Activated CD8-positive, alpha-beta memory T cell treated with anti-CD3 and anti-CD28 coated beads for 1 hour (primary cell): ENCODE measurements at places on chromosomes 5 and 9.

DNA sequence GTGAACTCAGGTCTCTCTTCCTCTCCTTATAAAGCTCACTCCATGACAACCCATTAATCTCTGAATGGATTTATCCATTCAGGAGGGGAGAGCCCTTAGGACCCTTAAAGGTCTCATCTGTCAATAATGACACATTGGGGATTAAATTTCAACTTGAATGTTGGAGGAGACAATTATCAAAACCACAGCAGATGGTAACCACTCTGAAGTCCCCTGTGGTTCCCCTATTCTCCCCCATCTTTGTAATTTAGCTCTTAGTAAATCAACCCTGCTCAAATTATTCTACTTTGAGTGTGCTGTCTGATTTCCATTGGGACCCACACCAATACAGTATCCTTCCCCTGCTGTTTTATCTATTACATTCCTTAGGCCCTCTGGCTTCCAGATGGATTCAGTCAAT, 72.0 kb upstream of the RAI14 start:
- no peak for DNase-seq

- no peak for DNase-seq
These were observed 630.1 kb downstream of the CDH12 start for GRCh38 chr5:22223079-22223478.

- no peak for DNase-seq
These were observed 25.9 kb upstream of the AP3B1 start for GRCh38 chr5:78320401-78320800.

- no peak for DNase-seq
These were observed 91.8 kb upstream of the DMRT1 start for GRCh38 chr9:749716-750115.

DNA sequence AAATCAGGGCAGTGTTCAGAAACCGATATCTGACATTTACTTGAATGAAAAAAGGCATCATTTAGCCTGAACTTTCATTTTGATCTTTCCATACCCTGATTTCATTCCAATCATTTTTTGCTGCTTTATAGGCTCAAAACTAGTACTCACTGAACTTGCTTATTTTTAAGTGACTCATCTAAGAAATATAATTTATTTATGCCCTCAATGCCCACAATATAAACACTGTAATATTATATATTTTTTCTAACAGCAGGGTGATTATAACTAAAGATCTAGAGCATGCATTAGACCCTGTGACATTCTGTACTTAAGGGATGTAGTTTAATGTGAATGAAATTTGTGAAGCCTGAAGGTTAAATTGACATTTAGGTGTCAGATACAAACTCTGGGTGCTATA, 446.1 kb upstream of the CDH10 start:
- DNase-seq = no peak

- peak; percentile 7 for DNase-seq
These were observed 69.3 kb upstream of the NIPAL4 start for GRCh38 chr5:157390551-157391297.

GRCh38 chr5:159682623-159683022, 233.7 kb upstream of the ADRA1B start:
- DNase-seq = no peak

DNA sequence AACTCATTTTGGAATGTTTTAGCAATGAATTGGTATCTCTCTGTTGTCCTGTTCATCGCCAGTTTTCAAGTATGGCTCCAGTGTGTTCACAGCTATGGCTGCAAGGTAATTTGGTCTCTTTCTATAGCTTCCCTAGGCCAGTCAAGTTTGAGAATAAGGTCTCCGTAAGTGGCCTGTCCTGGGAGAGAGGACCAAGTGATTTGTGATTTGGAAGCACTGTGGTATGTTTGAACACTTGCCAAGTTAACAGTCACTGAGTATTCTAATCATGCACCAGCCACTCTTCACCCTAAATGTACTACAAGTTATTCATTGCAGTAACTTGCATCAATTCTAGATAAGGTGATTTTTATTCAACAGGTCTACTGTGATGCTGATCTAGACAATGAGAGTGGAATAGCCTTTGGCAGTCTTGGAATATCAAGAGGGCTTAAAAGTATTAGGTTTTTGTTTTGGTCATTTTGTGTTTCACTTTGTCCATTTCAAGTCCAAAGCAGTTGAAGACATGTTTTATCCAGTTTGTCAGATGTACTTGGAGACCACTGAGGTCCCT, 41.1 kb downstream of the G3BP1 start:
- no peak for DNase-seq

DNA sequence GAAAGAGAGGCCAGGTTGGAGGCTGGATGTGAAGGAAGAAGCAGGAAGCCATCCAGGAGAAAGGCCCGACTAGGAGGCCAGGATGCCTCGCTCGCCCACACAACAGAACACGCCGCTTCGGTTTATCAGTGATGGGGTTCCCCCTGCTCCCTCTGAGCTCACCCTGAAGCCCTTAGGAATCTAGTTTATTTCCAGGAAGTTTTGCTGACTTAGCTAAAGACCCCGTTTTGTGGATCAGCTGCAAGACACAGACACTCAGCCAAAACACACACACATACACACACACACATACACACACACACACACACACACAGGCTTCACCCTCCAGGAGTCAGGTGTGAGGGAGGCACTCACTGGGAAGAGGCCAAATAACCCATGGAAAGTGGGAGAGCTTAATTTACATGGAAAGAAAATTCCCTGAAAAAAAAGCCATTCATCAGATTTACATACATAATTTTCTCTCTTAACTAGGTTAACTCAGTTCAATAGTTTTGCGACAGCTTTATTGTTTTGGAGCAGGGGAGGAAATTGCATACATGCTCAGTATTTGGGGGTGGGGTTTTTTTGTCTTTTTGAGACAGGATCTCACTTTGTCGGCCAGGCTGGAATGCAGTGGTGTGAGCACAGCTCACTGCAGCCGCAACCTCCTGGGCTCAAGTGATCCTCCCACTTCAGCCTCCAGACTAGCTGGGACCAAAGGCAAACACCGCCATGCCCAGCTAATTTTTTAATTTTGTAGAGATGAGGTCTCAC, 92.7 kb upstream of the HAND1 start:
- DNase-seq = no peak

DNA sequence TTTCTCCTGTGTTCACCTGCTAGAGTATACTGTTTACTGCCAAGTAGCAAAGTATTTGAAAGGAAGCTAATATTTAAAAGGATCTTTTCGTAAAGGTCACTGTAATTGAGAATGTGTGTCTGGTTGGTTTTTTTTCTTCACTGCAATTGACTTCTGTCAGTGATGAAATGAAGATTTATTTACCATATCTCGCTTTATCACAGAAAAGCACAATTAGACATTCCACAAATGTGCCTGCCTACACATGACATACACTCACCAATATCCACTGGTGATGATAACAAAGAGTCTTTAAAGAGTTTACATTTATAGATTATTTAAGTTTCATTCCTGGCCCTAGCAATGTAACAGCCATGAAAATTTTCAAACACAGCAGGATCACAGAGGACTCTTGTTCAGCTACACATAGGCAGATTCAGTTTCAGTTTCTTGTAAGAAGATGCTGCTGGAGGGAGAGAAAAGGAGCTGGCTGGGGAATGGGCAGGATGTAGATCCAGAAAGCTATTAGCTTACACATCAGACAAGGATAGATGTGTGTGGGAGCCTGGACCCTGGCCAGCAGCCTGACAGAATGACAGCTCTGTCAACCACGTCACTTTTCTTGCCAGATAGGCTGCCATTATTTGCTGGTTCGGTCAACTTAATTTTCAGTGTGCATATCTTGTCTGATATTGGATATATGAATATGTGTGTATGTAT, 104.0 kb downstream of the GDNF start:
- DNase-seq = no peak

DNA sequence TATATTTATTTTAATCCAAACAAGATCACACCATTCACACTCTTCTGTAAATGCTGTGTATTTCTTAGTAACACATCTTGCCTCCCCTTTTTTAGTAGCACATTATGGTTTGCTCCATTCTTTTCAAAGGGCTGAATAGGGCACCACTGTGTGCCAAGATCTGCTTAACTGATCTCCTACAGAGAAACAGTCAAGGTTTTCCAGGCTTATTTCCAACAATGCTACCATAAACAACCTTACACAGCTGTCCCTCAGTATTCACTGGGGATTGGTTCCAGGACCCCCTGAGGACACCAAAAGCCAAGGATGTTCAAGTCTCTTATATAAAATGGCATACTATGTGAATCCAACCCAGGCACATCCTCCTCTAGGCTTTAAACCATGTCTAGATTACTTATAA, 16.5 kb downstream of the GOLM1 start:
- DNase-seq = no peak

- no peak for DNase-seq
These were observed 45.3 kb downstream of the RAPGEF6 start for GRCh38 chr5:131589510-131590348.

GRCh38 chr9:123687246-123687751, 242.6 kb downstream of the DENND1A start:
- DNase-seq = no peak

DNA sequence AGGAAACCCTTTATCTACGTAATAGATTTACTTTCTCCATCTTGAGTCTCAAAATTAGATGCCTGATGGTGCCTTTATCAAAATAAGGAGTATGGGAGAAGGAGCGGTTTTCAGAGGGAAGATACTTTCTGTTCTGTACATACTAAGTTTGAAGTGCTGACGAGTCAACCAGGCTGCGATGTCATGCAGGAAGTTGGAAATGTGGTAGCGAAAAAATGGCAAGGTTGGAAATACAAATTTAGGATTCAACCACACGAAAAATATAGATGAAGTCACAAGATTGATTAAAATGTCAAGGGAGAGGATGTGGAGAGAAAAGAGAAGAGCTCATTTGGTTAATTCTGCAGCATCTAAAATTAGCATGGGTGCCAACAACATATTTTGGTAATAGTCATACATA, 129.5 kb downstream of the FOXD1 start:
- no peak for DNase-seq

DNA sequence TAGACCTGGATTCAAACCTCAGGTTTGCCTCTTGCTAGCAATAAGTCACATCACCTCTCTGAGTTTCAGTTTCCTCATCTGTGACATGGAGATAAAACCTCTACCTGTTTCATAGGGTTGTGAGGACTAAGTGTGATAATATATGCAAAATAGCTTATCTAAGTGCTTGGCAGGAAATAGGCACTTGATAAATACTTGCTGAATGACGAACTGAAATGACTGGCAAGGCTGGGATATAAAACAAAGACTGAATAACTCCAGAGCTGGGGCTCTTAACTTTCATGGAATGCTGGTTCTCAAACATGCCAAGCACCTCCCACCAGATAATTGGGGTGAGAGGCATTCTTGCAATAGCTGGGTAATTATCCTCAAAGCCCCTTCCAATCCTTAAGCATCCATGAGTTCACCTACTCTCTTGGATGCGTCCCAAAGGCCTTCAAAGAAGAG, 87.6 kb downstream of the ADRB2 start:
- DNase-seq = no peak

DNA sequence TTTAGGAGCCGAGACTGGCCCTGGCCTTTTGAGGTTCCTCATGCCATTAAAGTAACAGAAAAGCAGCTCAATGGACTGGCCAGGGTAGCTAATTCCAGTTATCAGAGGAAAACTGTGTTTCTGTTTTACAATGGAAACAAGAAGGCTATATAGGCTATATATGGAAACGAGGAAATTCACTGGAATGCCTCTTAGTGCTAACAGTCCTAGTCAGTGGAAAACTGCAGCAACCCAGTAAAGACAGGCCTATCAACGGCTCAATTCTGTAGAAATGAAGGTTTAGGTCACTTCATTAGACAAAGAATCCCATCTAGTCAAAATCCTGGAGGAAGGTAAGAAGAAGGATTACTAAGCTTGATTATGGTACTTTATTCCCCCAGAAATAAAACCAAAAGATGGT, 3.2 kb upstream of the TICAM2 start:
- no peak for DNase-seq

DNA sequence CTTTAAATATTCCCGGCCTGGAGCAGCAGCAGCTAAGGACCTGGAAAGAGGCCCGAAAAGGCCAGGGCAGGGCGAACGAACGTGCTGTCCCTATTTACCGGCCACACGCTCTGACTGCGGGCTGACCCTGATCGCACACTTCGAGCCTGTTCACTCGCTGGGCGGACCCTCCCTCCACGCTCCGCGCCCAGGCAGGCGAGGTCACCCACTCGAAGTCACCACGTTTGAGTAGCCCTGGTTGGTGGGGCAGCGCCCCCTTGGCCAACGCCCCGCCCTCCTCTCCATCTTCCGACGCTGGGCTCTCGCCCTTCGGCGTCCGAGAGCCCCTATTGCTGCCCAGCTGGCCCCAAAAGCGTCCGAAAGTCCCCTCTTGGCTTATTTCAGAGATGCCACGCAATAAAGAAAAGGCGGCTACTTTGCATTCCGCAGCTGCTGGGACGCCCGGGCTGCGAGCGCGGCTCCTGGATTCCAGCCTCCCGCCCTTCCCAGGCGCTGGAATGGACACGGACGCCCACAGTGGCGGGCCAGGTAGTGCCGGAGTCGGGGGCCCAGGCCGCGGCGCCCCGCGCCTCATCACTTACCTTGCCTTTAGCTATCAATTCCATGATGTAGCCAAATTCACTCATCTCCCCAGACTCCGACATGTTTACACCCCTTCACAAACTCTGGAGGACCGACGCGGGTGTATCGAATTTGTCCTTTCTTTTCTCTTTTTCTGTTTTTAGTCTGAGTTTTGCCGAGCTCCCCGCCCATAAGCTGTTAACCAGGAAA, 9.9 kb upstream of the TRIM36 start:
- DNase-seq = no peak

GRCh38 chr9:132268725-132269352, 85.9 kb downstream of the SETX start:
- peak; percentile 45 for DNase-seq

- no peak for DNase-seq
These were observed 119.0 kb downstream of the ENTREP1 start for GRCh38 chr9:69444021-69444420.

DNA sequence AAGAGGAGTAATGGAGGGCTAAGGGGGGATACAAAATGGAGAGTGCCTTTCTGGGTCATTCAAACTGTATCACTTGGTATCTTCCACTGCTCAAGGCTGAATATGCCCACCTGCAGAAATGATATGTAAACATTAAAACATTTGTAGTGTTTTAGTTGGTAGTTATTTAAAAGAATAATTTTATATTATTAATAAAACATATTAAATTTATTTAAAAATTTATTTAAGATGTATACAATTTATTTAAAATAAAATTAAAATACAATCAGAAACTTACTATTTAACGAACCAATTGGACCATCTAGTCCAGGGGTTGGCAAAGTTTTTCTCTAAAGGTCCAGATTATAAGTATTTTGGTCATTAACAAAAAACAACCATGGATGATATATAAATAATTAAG, 308.5 kb downstream of the PLK2 start:
- no peak for DNase-seq

GRCh38 chr5:131265311-131265803, 1.5 kb downstream of the CDC42SE2 start:
- no peak for DNase-seq

- DNase-seq = no peak
These were observed 259.3 kb downstream of the FANCC start for GRCh38 chr9:95058121-95058785.

- DNase-seq = peak; percentile 3
These were observed 31.2 kb downstream of the FGF18 start for GRCh38 chr5:171450423-171451331.
